ENCODE measurements at places on chromosomes 5 and 9.

DNA sequence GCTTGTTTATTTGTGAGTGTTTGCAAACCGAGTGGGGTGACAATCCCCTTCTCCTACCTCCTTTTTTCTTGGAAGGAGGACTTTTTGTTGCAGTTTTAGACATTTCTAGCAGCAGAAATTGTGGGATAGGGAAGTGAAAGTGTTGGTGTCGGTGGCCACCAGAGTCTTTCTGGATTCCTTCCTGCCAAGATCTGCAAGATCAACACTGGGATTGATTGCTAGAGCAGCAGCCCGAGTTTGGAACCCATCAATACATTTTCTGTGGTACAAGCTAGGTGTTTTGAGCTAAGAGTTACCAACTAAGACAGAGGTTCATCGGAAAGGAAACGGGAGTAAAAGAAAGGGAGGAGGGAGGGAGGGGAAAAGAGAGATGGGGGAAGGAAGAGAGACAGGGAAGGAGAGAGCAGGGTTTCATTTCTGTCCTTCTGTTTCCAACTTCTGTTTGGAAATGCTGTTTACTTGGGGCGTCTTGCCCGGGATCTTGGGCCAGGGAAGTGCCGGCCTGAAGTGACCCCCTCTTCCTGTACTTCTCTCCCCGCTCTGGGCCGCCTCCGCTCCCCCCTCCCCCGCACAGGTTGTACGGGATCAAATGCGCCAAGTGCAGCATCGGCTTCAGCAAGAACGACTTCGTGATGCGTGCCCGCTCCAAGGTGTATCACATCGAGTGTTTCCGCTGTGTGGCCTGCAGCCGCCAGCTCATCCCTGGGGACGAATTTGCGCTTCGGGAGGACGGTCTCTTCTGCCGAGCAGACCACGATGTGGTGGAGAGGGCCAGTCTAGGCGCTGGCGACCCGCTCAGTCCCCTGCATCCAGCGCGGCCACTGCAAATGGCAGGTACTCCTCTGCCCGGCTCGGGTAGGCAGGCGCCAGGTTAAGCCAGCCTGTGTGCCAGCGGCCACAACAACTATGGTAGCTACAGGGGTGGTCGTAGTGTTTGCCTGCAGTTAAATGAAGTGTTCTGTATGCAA is 4.0 kb downstream of the ISL1 start:
- no peak for DNase-seq

DNA sequence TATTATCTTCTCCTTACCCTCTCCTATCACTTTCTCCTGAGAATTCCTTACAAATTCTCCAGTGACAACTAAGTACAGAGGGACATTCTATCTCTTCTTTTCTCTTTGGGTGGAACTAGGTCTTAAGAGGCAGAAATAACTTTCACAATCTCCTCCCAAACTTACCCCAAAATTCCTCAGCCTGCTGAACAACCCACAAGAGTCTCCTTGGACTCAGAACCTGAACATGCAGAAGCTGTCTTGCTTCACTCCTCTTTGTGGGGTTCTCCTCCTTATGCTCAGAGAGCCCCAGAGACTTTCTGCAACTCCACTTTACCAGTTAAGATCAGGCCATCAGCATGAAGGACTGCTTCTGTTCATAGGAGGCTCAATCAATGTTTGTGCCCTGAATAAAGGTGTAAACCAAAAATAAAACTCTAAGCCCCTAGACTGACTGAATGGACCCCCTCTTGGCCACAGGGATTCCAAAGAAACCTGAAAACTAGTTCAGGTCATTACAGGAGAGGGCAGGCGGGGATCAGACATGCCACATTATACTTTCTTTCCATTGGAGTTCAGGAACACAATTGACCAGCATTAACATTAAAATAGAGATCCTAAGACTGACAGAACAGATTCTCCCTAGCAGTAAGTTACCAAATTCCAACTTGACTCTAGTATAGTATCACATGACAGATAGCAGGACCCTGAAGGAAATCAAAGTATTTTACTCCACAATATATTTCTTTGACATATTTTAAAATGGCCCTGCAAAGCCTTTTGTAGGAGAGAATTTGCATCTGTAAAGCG is 179.7 kb upstream of the FBXL17 start:
- no peak for DNase-seq

DNA sequence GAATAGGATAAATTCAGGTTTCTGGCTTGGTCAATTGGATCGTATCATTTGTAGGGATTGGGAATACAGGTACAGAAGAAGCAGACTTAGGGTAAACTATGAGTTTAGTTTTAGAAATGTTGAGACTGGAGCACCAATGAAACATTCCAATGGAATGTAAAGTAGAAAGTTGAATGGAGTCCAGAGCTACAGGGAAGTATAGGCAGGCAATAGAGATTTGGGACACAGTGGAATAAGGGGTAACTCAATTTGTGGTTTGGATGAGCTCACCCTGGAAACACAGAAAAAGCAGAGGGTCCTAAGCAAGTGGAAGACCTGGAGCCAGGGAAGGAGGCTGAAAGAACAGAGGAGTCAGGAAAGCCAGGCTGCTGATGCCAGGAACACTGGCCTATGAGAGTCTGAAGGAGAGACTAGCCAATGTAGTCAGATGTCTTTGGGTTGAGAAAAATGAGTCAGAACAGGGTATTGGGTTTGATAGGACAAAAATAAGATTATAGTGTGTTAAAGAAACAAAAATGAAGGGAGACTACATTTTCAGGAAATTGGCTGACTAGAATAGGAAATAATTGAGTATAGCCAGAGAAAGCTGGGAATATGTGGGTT is 72.8 kb downstream of the STARD4 start:
- DNase-seq = no peak

- DNase-seq = no peak
These were observed 144.4 kb downstream of the ZNF462 start for GRCh38 chr9:107007402-107007801.

DNA sequence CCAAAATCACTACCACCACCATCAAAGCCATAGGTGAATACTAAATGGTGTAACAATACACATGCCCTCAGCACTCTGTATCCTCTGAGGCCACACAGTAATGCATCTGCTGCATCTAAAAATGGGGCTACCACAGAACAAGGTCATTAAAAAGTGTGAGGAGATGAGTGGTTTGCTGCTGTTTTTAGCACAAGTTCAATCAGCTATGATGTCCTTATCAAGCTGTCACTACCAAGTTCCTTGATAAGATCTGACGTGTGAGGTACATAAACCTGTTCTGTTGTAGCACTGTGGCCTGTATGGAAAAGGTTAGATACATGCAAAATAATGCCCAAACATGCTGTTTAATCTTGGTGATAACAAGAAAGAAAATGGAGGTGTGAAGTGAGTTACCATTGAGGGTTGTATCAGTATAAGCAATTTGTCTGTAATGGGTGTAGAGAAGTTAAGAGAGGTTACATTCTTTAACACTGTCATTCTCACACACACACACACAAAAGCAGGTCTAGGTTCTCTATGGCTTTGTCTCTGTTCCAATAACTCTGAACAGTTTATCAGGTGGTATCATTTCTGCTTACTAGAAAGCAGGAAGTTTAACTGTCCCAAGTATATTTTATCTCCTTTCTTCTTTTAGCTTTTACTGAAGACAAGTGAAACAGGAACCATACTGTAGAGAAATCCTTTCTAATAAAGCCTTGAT is 252.9 kb downstream of the CWC27 start:
- no peak for DNase-seq

- DNase-seq = no peak
These were observed 269.6 kb downstream of the PSAT1 start for GRCh38 chr9:78566521-78566920.

- no peak for DNase-seq
These were observed 339.4 kb downstream of the EFNA5 start for GRCh38 chr5:107331312-107331711.
